ENCODE measurements at places on chromosomes 5 and 9.

DNA sequence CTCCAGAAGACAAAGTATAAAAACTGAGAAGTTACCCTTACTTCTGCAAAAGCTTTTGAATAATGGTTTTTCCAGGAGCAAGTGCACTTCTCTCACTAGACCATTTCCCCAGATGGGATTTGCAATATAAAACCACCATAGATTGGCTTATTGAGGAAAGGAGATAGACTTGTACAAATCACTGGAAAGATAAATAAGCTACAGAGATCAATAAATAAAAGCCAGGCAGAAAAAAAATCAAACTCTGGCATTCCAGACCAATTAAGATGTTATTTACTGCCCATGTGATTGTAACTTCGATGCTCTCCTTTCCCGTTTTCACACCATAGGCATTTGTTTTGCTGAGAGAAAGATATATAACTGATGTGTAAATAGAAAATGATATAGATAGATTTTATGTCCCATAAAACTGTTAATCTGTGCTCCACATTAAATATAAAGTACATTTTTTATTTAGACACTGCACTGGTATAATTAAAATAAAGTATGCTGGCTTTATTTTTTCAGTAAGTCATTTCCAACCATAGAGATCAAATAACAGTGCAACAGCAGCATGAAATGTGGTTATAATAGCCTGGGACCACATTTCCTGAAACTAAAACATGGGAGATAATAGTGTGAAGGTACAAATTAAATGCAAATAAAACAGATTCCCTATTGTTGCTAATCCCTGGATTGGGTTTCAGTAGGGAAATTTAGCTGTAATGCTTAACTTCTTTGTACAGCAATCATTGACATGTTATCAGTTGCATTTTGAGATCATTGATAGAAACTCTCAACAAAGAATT, 177.7 kb downstream of the NR2F1-AS1 start:
- no peak overlapping the region for H3K27ac ChIP-seq
- no peaks in the 10 kb centered on the region for H3K27me3 ChIP-seq
- H3K36me3 ChIP-seq: no peaks in the 10 kb centered on the region

GRCh38 chr9:135517407-135517822, 3.8 kb upstream of the LCN1 start:
- peaks cover 19% of the 10 kb centered on the region for H3K4me1 ChIP-seq
- peaks cover 4% of the 10 kb centered on the region for H3K27me3 ChIP-seq

DNA sequence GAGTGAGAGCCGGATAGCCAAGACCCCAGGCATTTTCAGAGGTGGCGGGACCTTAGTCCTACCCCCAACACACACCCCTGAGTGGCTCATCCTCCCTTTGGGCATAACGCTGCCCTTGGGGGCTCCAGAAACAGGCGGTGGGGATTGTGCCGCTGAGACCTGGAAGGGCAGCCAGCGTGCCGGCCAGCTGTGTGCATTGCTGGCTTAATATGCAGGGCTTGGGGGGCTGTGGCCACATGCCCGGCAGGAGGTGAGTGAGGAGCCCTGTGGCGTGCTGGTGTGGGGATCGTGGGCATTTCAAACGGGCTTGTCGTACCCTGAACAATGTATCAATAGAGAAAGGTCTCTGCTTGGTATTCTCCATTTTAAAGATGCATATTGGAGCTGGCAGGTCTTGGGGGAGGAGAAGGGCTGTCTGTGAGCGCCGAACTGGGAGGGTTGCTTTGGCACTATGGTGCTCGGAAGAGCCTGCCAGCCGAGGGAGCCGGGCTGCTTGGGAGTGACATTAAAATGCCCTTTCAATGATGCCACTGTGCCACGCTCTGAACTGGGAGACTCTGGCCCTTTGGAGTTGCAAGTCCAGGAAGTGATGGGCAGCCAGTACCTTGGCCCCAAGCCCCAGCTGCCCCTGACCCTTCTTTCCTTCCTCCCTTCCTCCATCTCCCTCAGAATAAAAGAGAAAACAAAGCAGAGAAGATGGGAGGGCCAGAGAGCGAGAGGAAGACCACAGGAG, 11.2 kb upstream of the OLFM1 start:
- no peak for DNase-seq
- H3K4me1 ChIP-seq: peaks cover 2% of the 10 kb centered on the region
- peak overlapping the region; percentile 27 for H3K4me3 ChIP-seq
- no peak overlapping the region for H3K27ac ChIP-seq
- no peaks in the 10 kb centered on the region for H3K36me3 ChIP-seq
- H3K27me3 ChIP-seq: peaks cover 9% of the 10 kb centered on the region

GRCh38 chr9:96617439-96618185, 2.0 kb downstream of the CDC14B start:
- peaks cover 3% of the 10 kb centered on the region for H3K27me3 ChIP-seq
- DNase-seq: peak; percentile 14

- H3K36me3 ChIP-seq: no peaks in the 10 kb centered on the region
- H3K27me3 ChIP-seq: no peaks in the 10 kb centered on the region
- no peaks in the 10 kb centered on the region for H3K4me1 ChIP-seq
- H3K4me3 ChIP-seq: no peak overlapping the region
- H3K27ac ChIP-seq: no peak overlapping the region
These were observed 328.6 kb downstream of the CYLC2 start for GRCh38 chr9:103323699-103324098.

DNA sequence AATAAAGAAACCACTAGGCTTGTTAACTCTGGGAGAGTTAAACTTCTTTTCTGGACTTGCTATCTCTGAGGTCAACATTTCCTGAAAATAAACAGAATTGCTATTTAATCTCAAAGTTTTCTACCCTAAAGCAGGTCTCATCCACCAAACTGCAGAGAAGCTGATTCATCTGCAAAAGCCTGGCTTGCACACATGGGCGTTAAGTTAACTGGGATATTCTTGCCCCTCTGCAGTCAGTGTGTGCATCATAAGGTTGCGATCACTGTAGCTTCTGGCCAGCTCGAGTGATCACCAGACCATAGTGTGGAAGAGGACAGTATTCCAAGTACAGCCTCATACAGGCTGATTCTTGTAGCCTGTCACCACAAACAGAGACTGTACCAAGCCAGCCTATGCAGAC, 99.2 kb downstream of the SPOCK1 start:
- no peak for DNase-seq
- H3K36me3 ChIP-seq: no peaks in the 10 kb centered on the region
- peaks cover 1% of the 10 kb centered on the region for H3K27me3 ChIP-seq
- H3K27ac ChIP-seq: no peak overlapping the region
- H3K4me3 ChIP-seq: no peak overlapping the region

DNA sequence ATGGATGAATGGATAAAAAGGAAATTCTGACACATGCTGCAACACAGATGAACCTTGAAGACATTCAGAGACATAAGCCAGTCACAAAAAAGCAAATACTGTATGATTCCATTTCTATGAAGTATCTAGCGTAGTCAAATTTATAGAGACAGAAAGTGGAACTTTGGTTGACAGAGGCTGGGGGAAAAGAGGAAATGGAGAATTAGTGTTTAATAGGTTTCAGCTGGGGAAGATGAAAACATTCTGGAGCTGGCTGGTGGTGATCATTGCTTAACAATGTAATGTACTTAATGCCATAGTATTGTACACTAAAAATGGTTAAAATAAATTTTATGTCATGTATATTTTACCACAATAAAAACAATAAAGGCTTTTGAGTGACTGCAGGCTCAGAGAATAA, 24.2 kb downstream of the PPIC start:
- no peaks in the 10 kb centered on the region for H3K27me3 ChIP-seq
- H3K4me3 ChIP-seq: no peak overlapping the region
- H3K27ac ChIP-seq: no peak overlapping the region

DNA sequence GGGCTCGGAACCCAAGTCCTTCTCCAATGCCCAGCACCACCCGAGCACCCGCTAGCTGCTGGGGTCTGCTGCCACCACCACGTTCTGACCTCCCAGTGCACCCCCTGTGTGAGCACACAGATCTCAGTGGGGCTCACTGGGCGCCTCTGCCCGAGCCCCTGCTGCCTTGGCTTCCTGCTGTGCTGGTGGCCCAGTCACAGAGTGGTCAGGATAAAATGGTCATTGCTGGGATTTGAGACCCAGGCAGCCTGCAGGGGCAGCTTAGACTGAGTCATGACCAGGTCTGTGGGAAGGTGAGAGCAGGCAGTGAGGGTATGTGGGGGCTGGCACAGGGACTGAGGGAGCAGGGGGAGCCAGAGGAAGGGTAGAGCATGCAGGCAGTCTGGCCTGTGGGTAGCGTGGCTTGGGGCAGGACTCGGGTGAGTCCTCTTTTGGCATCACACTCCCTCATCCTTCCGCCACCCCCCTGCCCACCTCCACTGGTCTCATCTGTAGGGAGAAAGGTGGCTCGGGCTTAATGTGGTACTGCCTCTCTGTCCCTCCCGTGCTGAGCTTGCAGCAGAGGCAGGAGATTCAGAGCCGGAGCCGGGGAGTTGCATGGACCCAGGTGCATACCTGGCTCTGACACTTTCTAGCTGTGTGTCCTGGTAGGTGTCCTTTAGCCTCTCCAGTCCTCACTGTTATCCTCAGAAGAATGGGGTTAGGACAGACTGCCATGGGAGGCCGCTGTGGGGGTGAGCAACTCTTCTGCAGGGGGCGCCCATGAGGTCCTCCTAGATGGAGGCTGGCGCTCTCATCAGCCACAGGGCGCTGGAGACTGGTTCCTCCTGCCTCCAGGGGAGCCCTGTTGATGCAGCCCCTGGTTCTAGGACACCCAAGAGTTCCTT, 32.1 kb downstream of the USP20 start:
- H3K27ac ChIP-seq: no peak overlapping the region
- H3K4me1 ChIP-seq: no peaks in the 10 kb centered on the region
- H3K4me3 ChIP-seq: no peak overlapping the region
- DNase-seq: no peak
- H3K27me3 ChIP-seq: peaks cover 2% of the 10 kb centered on the region
- H3K36me3 ChIP-seq: peaks cover 16% of the 10 kb centered on the region
